GM12892 (cell line): ENCODE measurements at places on chromosomes 4 and X.

DNA sequence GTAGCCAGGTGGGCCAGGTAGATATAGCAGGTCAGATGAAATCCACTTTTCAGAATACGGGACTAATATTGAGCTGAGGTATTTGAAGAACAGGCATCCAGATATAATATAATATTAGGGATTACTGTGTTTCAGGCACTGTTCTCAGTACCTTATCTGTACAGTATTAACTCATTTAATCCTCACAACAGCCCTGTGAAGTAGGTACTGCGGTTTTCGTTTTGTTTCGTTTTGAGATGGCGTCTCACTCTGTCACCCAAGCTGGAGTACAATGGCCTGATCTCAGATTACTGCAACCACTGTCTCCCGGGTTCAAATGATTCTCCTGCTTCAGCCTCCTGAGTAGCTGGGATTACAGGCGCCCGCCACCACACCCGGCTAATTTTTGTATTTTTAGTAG is 129.6 kb downstream of the IL1RAPL2 start:
- no peak for DNase-seq

- DNase-seq, result no peak
Measured at GRCh38 chr4:57254754-57255153, 144.6 kb upstream of the IGFBP7 start.

GRCh38 chr4:150123796-150124677 is 45.8 kb downstream of the DCLK2 start:
- DNase-seq, result no peak

DNA sequence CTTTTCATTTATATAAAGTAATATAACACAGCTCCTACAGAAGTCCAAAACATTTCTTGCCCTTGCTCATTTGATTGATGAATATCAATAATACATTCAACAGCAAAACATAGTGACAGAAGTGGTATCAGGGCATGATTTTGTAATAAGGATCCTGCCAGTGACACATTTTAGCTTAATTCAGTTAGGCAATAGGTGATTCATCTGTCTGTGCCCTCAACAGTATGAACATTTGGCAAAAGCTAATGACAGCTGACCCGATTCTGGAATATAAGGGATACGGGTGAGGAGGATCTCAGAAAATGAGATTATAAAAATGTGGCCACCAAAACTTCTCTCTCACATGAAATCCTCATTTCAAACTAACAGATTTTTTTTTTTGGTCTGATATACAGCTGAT is 294.0 kb downstream of the CAMK2D start:
- no peak for DNase-seq

GRCh38 chr4:4377732-4378460 is 9.0 kb upstream of the NSG1 start:
- no peak for DNase-seq
